Upper lobe of left lung (tissue), 6 donors: ENCODE measurements at places on chromosomes 5 and 9. TPM values are rescaled to one million over a fixed set of nuclear protein-coding genes. Genes with fewer than 3 reads are reported as not detected.

DNA sequence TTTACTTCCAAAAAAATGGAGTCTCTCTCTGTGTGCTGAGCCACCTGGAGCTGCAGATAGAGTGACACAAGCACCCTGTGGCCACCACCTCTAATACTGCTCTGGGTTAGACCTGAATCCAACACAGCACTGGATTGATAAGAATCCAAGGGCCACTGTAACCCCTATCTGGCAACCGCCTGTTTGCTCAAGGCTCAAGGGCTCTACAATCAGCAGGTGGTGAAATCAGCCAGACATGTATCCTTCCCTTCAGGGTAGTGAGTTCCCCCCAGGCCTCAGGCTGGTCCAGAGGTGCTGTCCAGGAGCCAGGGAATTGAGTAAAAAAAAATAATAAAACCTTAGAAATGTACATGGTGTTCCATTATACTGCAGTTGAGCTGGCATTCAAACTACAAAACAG is 509.0 kb downstream of the KIF4B start:
- DNase-seq, result no peak

DNA sequence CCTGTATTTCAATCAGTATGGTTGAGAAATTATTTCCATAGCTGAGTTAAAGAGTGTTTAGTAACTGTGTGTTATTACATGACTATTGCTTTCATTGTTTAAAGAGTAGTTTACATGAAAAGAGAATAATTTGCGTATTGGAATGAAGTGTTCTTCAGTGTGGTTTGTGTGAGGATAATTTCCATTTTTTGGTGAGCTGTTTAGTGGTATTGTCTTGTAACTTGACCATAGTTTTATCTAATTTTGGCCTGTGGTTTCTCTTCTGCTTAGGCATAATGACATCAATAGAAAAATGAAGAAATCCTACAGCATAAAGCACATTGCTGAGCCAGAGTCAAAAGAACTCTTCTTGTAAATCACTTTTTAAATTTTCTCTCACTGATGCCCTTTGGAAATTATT is 151.2 kb downstream of the SNCAIP start:
- no peak for DNase-seq

DNA sequence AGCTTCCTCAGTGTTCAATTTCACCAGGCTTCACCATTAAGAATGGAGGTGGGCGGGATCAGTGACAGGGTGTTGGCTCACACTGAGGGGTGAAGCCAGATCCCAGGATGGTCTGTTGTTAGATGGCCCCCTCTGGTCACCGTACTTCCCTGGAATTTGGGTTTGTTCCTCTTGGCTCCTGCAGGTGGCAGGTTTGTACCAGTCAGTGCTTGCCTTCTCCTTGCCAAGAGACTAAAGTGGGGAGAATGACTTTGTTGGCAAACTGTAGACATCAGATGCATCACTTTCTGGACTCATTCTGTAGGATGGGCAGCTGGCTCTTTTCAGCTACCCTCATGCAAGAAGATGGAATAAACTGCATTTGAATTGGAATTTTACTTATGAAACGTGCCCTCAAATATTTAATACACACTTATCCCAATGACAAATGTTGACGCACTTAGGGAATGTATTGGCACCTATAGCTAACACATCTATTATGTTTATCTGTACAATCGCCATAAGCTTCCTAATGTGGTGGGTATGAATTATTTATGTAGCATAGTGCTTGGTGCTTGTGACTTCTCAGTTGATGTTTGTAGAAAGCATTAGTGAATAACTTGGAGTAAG is 31.4 kb upstream of the ANKRD55 start:
- DNase-seq, result peak; percentile 31

DNA sequence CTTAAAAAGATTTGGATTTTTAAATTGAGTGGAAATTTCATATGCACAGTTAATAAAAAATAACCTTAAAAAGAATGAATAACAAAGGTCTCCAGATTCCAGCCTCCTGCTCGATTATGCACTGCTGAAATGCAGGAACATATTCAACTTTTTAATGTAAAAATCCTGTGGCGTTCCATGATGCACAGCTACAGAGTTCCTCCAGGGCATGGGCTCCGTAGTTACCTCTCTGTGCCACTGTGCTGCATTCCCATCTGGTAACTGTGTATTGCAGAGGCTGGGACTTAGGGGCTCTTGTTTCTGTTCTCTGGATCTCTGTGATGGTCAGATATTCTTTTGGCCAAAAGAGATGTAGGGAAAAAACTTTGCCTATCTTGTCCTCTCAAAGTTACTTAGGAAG is 31.5 kb upstream of the EQTN start:
- no peak for DNase-seq

DNA sequence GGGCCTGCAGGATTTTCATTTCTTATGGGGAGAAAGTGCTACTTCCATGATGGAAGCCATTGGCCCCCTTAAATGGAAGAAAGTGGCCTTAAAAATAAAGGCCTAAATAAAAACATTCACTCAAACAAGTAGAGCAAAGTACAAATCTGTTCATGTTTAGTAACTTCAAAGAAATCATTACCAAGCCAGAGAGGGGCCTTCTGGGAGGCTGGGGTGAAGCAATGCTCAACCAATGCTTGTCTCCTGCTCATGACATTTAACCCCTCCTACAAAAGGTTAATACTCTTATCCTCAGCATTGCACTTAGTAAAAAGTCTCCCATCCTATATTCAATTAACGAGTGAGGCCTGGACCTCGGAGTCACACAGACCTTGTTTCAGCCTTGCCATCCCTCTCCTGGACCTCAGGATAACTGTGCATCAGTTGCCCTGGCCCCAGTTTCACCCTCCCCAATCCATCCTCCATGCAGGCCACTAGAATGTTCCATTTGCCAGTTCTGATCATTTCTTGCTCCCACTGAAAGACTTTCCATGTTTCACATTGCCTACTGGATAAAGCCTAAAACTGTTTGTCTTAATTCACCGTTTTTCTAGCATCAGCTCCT is 36.9 kb upstream of the ALDH1B1 start:
- no peak for DNase-seq

DNA sequence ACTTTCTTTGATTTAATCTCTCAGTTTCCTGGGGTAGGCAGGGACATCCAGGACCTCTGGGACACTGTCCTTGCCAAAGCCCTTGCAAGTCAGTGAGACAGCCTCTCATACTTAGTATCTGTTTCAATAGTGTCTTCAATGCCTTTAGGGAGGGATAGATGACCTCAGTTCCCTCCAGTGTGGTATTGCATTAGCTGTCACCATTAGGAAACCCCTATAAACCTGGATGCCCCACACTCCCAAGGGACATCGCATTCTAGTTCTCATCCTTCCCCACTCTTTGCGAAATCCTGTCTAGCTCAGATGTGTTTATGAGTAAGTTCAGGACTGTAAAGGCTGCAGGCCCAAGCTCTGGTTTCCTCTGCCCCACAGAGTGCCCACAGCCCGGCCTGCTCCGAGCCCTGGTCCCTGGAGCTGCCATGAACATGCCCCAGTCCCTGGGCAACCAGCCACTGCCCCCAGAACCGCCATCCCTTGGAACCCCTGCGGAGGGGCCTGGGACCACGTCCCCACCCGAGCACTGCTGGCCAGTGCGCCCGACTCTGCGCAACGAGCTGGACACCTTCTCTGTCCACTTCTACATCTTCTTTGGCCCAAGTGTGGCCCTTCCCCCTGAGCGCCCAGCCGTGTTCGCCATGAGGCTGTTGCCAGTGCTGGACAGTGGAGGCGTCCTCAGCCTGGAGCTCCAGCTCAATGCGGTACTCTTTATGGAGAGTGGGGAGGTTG is 13.2 kb downstream of the TMEM8B start:
- DNase-seq, result peak; percentile 63

DNA sequence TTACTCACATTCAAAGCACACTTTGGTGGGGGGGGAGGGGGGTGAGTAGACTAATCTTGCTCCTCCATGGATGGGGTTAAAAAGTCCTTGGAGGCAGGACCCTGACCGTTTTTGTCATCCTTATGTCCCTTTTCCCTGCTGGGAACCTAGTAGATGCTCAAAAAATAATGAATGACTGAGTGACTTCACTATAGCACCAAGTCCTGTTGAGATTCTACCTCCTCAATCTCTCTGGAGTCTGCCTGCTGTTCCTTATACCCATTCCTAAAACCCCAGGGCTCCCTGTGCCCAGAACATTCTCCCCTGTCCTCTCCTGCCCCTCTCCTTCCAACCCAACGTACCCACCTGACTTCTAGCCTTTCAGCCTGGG is 2.3 kb upstream of the CSF2 start:
- no peak for DNase-seq

- DNase-seq, result no peak
Observed at GRCh38 chr5:68257210-68257609, 41.7 kb downstream of the PIK3R1 start.

The BHMT2 gene
- 0.89 TPM for total RNA-seq

The FAM169A gene
- 0.11 TPM for total RNA-seq

The GPRIN1 gene
- total RNA-seq, result 1.8 TPM

The PCDHA1 gene
- not detected for total RNA-seq
